ENCODE measurements at places on chromosomes 7 and 10.

DNA sequence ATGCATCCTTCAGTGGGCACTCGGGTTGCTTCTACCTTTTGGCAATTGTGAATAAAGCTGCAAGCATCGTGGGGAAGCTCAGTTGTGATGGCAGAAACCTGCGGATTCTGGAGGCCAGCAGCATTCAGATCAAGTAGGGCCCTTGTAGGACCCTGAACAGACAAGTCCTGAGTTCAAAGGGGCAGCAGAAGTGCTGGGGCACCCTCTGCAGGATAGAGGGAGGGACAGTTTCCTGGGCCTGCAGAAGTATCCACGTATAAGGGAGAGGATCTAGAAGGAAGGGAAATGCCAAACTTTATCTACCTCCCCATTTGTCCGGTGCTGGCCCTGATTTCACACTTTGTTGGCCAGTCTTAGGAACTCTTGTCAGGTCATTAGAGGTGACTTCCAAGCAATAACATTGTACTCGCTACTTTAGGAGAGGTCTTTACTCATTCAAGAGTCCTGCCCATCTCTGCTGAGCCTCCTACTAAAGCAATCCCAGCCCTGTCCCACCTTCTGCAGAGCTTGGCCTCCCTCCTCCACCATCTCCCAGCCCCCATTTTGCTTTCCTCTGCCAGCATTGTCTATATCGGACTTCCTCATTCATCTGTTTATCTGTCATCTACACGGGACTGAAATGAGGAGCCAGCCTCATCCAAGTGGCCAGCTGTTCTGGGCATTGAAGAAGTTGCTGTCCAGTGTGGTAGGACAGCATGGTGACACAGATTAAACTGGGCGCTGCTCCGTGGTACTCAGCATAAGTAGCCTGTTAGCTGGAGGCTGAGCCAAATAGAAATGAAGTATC lies 26.6 kb upstream of the R3HCC1L start:
- no peak for DNase-seq

GRCh38 chr10:131090761-131091661 lies 220.5 kb downstream of the TCERG1L start:
- DNase-seq, result no peak

- no peak for DNase-seq
Observed at GRCh38 chr10:13913897-13914296, 327.1 kb downstream of the PRPF18 start.

- DNase-seq, result no peak
Observed at GRCh38 chr10:10891124-10892082, 126.3 kb upstream of the CELF2 start.

GRCh38 chr10:77593771-77594470 lies 43.7 kb downstream of the KCNMA1 start:
- no peak for DNase-seq

DNA sequence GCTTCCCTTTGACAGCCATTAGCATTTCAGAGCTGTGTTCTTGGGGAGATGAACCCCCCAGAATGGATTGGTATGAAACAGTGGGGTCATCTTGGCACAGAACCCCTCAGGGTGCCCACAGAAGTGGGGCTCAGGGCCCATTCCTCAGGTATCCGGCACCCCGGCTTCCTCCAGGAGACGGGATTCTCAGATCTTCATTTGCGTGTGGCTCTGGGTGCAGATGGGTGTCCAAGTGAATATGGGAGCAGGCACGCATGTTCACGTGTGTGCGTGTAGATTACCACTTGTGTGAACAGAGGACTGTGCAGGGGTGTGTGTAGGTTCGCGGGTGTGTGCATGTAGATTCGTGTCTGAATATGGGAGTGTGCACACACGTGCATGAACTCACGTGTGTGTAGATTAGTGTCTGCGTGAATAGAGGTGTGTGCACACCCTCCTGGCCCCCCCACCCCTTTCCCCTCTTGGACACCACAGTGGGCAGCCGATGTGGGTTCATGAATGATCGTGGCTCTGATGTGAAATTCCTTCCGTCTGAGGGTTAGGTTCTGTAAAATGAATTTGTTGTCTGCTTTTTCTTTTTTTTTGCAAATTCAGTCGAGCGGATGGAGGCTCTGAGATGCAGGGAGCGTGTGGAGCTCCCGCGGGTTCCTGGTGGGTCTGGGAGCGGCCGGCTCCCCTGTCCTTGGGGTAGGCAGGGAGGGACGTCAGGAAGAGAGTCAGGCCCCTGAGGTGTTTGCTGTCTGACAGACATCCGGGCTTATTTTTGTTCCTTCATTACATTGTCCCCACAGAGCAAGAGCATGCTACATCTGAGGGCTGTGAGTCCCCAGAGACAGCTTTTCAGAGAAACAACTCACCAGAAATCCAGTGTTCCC lies 7.4 kb downstream of the ELFN1 start:
- no peak for DNase-seq

DNA sequence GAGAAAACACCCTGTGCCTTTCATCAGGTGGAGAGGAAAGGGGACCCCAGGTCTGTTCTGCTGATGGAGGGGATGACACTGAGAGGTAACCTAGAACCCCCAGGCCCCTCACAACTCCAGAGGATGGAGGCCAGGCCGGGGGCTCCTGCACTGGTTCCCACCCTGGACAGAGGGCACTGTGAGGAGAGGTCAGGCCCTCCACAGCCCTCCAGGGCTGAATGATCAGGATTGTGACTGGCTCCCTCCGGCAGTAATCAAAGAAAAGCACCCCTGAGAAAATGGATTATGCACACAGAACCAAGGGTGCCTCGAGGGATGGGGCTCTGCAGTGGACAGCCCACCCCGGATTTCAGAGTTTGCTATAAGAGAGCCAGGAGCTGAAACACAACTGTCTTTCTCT lies 502.8 kb downstream of the TCERG1L start:
- DNase-seq, result no peak

DNA sequence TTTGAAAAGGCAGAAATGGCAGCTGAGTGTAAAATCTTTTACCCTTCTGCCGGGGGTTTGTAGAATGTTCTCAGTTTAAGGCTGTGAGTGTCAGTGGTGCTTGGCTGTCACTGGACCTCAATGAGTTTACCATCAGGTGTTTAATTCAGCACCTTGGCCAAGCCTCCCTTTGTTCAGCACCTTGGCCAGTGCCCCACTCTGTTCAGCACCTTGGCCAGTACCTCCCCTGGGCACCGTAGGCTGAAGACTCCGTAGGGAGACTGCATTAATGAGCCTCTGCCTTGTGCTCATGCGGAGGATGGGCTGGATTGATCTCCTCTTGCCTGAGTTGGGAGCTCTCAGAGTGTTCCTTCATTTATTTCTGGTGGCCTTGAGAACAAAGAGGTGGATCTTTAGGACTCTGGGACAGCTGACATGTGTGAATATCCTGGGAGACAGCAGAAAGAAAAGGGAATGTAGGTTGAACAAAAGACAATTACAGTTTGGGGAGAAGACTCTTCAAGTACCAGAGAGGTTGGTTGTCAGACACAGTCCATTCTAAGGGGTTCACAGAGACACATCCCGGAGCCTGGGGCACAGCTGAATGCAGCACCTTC lies 1.6 kb downstream of the FAM24A start:
- DNase-seq, result peak; percentile 69

GRCh38 chr7:114956702-114957101 lies 34.8 kb downstream of the MDFIC start:
- no peak for DNase-seq

- DNase-seq, result no peak
Observed at GRCh38 chr10:121465215-121465614, 133.0 kb downstream of the FGFR2 start.

DNA sequence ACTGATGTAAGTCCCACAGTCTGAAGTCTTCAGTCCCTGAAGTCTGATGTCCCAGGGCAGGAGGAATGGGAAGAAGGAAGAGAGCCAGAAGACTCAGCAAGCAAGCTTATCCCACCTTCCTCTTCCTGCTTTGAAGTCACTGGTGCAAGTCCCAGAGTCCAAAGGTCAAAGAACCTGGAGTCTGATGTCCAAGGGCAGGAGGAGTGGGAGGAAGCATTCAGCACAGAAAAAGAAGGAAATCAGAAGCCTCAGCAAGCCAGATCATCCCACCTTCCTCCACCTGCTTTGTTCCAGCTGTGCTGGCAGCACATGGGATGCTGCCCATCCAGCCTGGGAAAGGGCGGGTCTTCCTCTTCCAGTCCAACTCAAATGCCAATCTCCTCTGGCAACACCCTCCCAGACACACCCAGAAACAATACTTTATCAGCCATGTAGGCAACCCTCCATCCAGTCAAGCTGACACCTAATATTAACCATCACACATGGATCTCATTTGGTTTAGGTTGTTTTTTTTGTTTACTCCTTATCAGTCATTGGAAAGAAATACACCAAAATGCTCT lies 50.9 kb downstream of the ADAM12 start:
- DNase-seq, result no peak

DNA sequence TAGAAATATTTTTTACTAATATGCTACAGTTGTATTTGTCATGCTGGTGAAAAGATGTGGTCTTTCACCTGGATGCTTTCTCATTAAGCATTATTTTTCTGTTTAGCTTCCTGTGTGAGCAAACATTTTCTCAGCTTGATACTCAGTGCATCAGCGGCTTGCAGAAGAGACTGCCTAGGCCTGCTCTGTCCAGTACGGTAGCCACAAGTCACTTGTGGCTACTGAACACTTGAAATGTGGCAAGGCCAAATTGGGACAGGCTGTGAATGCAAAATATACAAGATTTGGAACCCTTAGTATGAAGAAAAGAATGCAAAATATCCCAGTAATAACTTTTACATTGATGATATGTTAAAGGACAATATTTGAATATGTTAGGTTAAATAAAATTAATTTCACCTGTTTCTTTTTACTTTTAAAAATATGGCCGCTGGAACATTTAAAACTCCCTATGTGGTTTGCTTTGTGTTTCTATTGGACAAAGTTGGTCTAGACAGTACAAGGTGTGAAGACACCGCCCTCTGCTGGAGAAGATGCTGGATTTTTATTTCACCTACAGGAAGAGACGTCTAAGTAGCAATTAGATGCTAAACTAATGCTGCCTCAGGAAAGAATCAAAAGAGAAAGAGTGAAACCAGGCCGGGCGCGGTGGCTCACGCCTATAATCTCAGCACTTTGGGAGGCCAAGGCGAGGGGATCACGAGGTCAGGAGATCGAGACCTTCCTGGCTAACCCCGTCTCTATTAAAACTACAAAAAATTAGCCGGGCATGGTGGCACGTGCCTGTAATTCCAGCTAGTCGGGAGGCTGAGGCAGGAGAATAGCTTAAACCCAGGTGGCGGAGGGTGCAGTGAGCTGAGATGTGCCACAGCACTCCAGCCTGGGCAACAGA lies 5.3 kb downstream of the SRGN start:
- DNase-seq, result peak; percentile 94

GRCh38 chr7:55242613-55243012 lies 122.5 kb upstream of the LANCL2 start:
- DNase-seq, result no peak

DNA sequence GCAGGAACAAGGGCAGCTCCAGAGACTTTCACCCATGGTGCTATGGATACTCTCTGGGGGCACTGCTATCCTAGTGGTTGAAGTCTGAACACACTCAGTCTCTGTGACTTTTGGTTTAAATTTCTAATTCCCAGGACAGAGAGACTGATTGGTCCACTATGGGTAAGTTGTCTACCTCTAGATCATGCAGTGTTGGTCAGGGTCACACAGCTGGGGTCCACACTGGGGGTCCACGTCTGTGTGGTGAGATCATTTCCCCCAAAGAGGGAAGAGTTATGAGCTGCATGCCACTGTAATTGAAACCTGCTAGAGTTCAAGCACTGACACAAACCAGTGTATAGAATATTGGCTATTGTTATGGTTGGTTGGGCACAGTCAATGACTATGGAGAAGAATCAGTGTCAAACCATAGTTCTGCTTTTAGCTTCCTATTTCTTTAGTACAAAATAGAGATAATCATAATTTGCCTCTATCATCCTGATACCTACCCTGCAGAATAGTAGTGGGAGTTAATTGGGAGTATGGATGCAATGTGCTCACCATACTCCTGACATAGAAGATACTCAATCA lies 101.6 kb downstream of the PRTFDC1 start:
- no peak for DNase-seq

DNA sequence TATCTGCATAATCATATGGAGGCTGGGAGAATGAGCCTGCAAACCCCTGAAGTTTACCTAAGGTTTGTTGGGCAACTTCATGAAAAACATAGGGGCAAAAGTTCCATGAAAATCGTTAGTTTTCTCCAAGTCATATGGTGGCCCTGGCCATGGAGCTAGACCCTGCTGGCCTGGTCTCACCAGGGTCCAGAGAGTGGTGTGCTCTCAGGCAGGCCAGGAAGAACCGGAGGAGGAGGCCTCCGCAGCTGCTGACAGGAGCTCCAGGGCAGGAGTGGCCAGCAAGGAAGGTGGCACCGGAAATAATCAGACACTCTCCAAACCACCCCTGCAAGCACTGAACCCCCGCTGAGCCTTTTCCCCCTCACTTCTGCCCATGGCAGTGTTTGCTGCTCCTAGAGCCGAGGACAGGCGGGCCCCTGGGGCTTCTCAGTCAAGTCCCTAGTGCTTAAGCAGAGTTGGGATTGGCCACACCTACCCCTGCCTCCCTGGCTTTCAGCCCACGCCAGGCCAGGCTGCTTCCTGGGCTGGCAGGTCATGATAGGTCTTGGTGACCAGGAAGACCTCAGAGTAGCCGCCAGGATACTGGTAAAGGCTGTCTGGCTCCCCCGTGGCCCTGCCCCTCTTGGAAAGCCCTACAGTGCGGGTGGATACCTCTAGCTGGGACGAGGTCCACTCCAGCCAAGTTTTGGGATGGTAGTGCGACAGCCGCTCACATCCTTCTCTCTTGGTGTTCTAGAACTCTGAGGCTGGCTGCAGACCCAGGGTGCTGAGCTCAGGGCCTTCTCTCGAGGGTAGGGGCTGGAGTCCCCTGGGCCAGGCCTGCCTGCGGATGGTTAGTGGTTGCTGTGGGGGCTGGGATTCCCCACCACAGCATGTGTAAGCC lies 242.8 kb downstream of the MGMT start:
- no peak for DNase-seq

GRCh38 chr10:117899181-117899683 lies 147.5 kb downstream of the RAB11FIP2 start:
- no peak for DNase-seq

GRCh38 chr10:28853195-28853594 lies 175.9 kb downstream of the BAMBI start:
- no peak for DNase-seq

GRCh38 chr10:52437205-52437646 lies 123.1 kb downstream of the DKK1 start:
- no peak for DNase-seq

DNA sequence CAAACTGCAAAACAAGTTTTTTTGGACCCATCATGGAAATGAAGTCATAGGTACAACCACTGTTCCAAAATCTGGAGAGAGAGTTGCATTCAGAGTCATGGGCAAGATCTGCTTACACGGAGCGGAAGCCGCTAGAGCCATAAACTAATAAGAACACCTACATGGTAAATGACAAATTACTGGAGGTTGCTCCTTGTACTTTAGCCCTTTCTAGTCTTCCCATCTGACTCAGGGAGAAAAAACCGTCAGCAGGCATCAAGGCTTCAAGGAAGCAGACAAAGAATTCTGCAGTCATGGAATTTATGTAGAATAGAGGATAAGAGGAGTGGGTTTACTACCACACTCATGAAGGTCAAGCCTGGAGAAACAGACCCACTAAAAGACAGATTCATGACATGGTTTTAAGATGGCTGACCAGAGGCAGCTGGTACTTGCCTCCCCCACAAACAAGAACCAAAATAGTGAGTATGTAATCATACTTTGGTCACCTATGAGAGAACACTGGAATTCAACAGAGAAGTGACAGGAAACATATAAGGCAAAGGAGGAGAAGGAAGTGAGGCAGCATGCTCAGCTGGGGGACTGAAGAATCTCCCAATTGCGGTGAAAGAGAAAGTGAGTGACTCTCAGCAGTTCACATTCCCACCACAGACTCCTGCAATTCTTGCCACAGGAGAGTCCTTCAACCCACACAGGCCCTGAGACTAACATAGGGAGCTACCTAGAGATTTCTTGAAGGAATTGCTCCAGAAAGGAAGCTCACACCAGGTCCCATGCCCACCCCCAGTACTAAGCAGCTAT lies 42.4 kb upstream of the ASAH2 start:
- no peak for DNase-seq

Data from activated CD4-positive, alpha-beta T cell treated with anti-CD3 and anti-CD28 coated beads, Interleukin-2, amount 10 ng/mL, durations not matched to agents 7 days and 5 days (primary cell).